ENCODE measurements at places on chromosomes 7 and 10.

DNA sequence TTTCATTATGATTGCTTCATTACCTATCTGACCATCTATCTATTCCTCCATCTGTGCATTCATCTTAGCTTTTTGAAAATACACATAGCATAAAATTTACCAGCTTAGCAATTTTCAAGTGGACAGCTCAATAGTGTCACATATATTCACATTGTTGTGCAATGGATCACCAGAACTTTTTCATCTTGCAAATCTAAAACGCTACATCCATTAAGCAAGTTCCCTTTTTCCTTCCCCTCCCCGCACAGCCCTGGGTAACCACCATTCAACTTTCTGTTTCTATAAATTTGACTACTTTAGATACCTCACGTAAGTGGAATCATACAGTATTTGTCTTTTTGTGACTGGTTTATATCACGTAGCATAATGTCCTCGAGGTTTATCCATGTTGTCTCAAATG is 78.0 kb upstream of the ADRB1 start:
- no peak for DNase-seq

DNA sequence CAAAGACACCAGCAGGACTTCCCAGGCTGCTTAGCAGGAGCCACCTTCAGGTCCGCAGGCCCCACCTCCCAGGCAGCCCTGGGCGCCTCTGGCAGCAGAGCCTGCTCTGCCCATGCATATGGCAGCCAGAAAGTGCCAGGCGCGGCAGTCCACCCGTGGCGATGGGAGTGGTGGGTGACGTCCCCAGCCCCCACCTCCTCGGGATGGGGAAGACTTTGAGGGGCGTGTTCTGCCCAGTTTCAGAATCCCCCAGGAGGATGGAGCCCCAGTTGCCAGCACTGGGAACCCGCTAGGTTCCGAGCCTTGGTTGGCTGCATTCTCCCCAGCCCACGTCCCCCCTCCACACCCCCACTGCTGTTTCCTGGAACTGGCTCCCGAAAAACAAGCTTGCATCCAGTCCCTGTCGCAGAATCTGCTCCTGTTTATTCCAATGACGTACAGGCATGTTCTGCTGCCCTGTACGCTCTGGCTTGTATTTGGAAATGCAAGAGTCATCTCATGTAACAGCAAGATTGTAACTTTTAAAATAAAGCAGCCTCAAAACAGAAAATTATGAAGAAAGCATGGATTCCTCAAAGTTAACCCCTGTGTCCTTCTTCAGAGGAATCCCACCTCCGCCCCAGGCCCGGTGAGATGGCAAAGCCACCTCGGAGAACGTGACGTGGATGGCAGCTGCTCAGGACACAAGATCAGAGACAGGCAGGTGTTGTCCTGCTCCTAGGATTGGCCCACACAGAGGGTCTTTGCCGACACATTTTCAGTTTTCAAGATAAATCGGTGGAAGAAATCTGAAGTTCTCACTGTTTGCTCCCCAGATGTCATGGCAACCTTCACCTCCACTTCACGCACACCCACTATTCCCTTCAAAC is 87.8 kb upstream of the PPP2R2D start:
- DNase-seq = no peak

- DNase-seq = no peak
Observed at GRCh38 chr7:2231992-2232765, 566 bp downstream of the MAD1L1 start.

GRCh38 chr7:94778711-94779459 is 123.0 kb upstream of the SGCE start:
- DNase-seq = no peak

GRCh38 chr7:3430588-3430987 is 129.5 kb downstream of the SDK1 start:
- no peak for DNase-seq

GRCh38 chr10:7475046-7475911 is 64.4 kb upstream of the SFMBT2 start:
- DNase-seq = no peak

DNA sequence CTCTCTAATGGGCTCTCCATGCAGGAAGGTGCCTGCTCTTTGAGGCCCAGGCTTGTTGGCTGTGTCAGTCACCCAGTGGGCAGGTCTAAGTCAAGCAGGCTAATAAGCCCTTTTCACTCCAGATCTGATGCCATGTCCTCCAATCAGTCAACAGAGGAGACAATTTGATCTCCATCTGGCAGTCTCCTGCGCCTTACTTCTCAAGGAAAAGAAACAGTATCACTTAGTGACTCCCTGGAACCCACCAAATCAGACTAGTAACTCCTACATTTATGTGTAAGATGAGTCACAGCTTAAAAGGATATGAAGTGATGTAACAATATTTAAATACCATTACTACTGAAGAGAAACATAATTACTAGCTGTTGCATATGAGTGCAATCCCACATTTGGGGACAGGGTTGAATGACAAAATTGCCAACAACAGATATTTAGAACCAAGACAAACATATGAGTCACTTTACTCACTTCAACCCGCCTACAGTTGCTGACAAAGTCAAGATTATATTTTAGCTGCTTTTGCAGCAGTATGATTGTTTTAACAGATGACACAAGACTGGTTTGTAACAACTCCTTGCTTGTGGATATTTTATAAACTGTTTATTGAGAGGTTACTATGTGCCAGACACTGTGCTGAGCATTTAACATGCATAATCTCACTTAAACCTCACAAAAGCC is 72.1 kb downstream of the USP6NL start:
- DNase-seq = no peak

GRCh38 chr7:80636709-80637108 is 1.7 kb upstream of the CD36 start:
- DNase-seq = no peak

DNA sequence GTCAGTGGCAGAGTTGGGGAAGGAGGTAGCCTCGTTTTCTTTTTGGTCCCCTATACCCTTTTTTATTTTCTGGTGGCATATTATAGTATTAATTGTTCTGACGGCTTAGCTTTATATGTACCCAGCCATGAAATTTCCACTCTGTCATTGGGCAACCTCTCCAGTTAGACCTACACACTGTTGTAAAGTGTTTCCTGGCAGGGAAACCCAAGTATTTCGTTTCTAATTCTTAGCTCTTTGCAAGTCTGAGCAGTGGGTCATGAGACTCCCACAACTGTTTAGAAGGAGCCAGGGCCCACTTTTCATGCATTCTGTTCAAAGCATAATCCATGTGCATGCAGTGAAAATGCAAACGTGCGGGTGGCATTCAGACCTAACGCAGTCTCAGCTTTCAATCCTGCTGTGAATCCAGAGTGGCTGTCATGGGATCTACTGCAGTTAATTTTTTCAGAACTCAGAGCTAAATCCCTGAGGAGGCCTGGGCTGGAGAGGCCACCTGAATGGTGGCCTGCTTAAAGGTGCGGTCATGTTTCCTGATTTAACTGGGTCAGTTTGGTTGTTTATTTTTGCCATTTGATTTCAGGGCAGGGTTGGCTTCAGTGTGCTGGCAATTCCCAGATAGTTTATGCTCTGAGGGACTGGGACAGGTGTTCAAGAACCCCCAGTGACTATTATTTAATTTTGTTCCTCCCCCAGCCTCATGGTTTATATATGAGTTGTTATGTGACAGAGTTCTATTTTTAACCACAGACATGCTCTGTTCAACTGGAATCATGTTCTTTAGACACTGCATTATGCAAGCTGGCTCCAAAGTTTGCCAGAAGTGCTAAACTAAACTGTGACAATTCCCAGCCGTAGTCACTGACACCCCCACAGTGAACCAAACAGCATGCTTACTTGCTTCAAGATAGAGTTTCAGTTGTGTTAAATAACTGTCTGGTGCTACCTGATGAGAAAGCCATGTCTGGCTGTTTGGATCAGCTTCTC is 27.4 kb upstream of the SYPL1 start:
- DNase-seq = no peak

- DNase-seq = no peak
Observed at GRCh38 chr7:30635798-30636197, 41.1 kb downstream of the GARS1 start.

GRCh38 chr7:115328018-115328417 is 406.1 kb downstream of the MDFIC start:
- no peak for DNase-seq

GRCh38 chr7:47226696-47227095 is 355.2 kb downstream of the TNS3 start:
- no peak for DNase-seq

DNA sequence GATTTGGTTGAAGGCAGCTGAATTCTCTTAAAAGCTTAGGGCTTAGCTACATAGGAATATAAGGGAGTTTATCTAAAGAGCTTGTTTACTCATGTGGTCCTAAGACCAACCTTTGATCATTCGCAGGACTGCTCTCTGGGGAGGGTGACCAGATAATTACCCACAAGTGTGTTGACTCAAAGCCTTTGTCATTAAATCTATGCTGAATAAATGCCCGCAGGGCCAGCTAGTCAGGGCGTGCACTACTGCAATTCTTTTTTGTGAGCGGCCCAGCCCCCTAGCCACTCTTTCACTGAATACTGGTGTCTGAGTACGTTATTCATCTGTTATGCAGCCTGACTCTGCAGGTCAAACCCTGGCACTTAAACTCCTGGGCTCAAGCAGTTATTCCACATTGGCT is 69.6 kb downstream of the AKAP9 start:
- DNase-seq = no peak

- no peak for DNase-seq
Observed at GRCh38 chr10:62626817-62627216, 177.7 kb upstream of the ADO start.

DNA sequence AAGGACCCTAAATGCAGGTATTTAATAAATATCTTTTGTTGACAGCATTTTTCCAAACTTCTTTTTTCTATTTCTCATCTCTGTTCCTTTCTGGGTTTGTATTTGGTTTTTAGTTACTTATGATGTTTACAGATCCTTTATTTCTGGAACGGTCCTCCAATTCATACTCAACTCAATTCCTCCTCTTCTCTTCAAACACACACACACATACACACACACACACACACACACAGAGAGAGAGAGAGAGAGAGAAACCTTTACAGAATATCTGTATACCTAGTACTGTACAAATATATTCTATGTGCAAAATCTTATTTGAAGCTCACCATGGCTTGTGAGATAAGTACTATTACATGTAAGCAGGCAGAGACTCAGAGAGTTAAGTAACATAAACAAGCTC is 21.6 kb upstream of the GOT1 start:
- DNase-seq = no peak

GRCh38 chr10:37947526-37947925 is 28.9 kb downstream of the ZNF25 start:
- DNase-seq = no peak

GRCh38 chr7:141722529-141722928 is 14.4 kb downstream of the WEE2 start:
- no peak for DNase-seq

GRCh38 chr7:84354866-84355265 is 160.3 kb upstream of the SEMA3A start:
- no peak for DNase-seq

DNA sequence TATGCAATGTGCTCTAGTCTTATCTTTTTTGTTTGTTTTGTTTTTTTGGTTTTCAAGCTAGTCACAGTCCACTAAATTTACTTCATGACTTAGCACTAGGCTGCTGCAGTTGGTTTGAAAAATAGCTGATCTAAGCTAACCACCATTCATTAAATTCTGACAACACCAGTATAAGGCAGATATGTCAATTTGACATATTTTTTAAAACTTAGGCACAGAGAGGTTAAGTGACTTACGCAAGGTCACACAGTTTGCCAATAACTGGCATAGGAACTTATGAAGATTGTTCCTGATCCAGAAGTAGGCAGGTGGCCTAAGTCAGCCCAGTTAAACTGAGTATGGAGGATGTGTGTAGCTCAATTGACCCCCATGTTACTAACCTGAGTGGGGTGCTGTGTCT is 377.3 kb upstream of the NFE2L3 start:
- no peak for DNase-seq

GRCh38 chr7:131157530-131158243 is 170.0 kb upstream of the MKLN1 start:
- DNase-seq = no peak

- DNase-seq = no peak
Observed at GRCh38 chr7:96182424-96183158, 139.3 kb downstream of the SLC25A13 start.

DNA sequence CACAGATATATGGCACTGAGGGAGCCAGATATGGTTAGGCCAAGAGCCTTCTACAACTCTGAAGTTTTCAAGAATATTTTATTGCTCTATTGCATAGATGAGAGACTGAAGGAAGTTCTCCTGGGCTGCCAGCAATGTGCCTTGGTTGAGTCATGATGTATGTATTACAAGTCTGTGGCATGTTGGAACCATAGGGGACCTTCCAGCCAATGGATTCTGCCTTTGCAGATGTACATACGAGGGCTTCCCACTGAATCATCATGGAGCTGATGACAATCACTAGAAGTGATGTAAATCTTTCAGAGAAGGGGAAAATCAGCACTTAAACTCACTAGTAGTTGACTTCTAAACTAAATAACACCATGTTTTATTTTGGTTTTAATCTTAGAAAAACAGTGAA is 419.5 kb downstream of the PHTF2 start:
- DNase-seq = no peak

DNA sequence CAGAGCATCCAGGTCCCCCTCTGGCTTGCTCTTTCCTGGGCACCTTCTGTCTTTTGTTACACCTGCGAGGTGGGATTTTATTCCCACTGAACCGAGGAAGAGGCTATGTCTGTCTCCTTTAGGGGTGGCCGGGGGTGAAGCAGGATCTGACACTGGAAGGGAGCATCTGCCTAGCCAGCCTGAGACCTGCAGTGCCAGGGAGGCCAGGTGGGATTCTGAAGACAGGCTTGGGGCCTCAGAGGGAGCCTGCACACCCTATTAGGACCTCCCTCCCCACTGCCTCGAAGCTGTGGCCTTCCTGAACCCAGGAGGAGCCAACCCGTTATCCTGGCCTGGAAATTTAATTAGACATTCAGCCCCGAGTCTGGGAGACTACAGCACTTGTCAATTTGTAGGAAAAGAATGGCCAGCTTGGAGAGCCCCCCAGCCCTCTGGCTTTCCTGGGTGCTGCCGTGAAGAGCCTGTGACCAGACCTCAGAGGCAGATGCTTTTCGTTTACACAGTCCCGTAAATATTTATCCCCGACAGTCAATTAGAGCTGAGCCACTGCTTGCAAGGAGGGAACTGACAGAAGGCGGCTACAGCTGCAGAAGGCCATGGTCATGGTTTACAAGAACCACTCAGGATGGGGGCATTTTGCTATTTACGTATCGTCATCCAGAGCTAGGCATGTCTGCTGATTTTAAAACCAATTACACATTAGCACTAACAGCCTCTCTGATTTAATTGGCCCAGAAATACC is 19.7 kb downstream of the CHAT start:
- DNase-seq = no peak

- no peak for DNase-seq
Observed at GRCh38 chr10:7275761-7276440, 134.9 kb downstream of the SFMBT2 start.

DNA sequence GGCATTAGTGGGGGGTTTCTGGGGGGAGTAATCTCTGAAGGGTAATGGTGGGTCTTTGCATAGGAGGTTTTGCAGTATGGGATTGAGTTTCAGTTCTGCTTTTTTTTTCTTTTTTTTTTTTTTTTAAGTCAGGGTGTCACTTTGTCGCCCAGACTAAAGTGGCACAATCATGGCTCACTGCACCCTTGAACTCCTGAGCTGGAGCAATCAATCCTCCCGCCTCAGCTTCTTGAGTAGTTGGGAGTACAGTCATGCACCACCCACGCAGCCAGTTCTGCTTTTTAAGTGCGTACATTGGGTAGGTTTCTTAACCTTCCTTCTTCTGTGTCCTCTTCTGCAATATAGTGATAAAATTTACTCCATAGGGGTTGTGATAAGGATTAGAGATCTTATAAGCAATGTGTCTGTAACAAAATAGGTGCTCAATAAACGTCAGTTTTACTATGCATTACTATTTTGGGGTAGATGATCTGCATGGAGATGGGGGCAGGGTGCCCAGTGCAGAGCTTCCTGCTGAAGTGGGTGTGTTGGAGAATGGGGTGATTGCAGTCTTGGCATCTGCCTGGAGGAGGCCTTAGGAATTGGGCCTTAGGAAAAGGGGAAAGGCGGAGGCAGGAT is 9.6 kb downstream of the KAZALD1 start:
- no peak for DNase-seq
